ENCODE measurements at places on chromosomes 3 and 15.
A peak's percentile ranks its signal among the peaks of the same experiment; 100 is the strongest.

- no peak for DNase-seq
Measured at GRCh38 chr3:187281191-187281714, 10.3 kb downstream of the MASP1 start.

DNA sequence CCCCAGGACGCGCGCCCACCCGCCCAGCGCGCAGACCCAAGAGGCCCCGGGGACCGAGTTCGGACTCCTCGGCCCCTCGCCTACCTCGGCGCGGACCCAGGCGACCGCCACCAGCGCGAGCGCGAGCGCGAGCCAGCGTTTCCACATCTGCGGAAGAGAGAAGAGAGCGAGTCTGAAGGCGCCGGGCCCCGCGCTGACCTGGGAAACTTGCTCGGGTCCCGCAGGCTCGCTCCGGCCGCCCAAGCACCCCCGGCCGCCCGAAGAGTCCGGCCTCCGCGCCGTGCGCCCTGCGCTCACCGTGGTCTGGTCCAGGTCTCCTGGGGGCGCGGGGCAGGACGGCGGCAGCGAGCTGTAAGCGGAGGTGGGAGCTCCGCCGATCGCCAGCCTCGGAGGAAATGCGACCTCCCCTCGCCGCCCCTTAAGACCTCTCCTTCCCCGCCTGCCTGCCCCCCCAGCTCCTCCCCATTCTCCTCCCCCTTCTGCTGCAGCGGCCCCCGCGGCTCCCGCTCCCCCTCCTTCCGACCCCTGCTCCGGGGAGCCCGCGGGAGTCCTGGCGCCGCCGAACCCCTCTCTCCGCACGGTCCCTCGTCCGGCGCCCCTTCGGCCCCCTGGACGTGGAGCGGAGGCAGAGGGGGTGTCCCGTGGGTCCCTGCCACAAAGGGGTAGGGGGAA, at the start of gene FSTL1:
Gene FSTL1, minus strand, starts transcription at position 393 of the 672 bp plus-strand sequence. Its CDS starts 246 bp downstream, at position 147.
- DNase-seq: no peak

DNA sequence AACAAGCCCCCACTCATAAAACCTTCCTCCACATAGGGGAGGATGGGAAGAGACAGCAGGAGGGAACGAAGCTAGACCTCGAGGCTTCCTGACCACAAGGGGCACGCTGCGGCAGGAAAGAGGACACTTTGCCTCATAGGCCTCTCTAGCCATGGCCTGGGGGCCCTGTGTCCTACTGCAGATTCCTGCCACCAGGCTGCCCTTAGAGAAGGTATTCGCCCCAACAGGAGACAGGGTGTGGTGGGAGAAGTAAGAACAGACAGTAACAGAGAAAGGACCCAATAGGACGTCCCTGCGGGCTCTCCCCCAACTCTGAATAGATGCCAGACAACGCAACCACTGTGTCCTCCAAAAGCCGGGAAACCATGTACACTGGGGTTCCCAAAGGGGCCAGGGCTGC, 36.8 kb downstream of the ADCY5 start:
- DNase-seq: no peak

DNA sequence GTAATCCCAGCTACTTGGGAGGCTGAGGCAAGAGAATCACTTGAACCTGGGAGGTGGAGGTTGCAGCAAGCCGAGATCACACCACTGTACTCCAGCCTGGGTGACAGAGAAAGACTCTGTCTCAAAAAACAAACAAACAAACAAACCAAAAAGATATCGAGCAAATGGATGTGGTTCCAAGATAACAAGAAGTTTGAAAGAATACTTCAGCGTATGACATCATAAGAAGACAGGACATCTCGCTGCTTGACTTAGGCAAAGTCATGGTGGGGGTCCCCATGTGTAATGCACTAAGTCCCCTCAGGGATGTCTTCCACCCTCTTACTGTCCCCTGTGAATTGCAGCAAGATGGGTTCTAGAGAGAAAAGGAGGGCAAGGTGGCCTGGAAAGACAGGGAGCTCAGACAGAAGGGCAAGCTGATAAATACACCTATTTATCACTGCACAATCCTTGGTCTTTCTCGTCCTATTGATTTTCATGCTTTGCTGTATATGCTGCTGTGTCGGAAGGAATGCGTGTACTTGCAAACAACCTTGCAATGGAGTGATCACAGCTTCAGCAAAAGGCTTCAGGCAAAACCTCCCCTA, 115.0 kb downstream of the BDH1 start:
- DNase-seq: no peak

- DNase-seq: no peak
Measured at GRCh38 chr3:56772952-56773938, 28.5 kb downstream of the ARHGEF3 start.

DNA sequence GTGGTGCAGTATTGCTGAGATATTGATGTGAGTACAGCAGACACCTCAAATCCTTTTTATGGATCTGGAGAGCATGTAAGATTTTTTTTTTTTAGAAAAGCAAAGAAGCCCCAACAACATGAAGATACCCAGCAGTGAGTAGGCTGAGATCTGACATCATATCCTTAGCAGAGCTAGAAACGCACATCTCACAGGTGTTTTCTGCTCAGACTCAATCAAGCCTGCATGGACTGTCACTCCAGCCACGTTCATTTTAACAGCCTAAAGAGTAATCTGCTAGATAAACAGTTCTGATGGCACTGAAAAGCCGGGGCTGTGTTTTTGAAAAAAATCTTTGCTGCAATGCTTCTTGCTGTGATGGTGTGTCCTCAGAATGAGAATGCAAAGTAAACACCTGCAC, 544.2 kb downstream of the FGF12 start:
- DNase-seq: no peak

- no peak for DNase-seq
Measured at GRCh38 chr3:6844723-6845122, 16.2 kb upstream of the GRM7 start.

- DNase-seq: no peak
Measured at GRCh38 chr15:55247766-55248427, 41.7 kb downstream of the RAB27A start.

DNA sequence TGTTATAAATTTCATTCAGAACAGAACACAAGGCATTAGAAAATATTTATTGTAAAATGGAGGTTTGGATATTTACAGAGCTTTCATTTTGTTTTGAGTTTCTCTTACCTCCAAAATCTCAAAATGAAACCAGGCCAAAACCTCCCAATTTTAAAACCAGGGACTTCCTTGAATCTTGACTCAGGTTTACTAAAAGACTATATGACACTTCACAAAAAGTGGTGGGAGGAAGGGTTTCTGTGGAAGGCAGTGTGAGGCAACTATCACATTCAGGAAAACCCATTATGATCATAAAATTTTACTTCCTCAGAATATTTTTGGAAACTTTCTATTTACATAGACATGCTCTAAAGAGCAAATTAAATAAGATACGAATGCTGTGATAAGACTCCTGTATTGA, 205.8 kb upstream of the EOMES start:
- DNase-seq: no peak

DNA sequence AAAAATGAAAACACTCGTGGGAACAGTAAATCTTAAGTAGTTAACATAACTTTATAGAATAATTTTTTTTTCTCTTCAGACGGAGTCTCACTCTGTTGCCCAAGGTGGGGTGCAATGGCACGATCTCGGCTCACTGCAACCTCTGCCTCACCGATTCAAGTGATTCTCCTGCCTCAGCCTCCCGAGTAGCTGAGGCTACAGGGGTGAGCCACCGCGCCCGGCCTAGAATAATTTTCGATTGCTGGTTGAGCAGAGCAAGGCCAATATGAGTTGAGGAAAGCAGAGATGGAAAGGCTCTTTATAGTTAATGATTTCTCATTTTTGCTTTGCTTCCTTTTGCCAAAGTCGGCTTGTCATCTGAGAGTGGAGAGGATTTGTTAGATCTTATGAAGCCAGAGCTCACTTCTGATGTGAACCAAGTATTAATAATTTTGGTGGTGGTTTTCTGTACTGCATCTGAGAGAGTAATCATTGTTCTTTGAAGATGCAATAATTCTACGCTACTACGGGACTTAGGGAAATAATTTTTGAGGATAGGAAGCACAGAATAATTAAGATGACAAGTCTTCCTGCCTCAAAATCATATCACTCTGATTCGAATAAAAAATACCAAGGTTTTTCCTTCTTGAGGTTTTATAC, 1.6 kb upstream of the GOLM2 start:
- DNase-seq: no peak

GRCh38 chr15:51750792-51751696, at the start of gene TMOD2:
Gene TMOD2, plus strand, starts transcription at chr15:51751597. Its CDS starts 14,845 bp downstream, at chr15:51766442.
- no peak for DNase-seq

GRCh38 chr15:50883903-50884302, 24.6 kb upstream of the AP4E1 start:
- no peak for DNase-seq

GRCh38 chr3:38028621-38029361, 651 bp downstream of the PLCD1 start:
- no peak for DNase-seq

GRCh38 chr3:24428481-24428880, 66.2 kb downstream of the THRB start:
- DNase-seq: no peak

DNA sequence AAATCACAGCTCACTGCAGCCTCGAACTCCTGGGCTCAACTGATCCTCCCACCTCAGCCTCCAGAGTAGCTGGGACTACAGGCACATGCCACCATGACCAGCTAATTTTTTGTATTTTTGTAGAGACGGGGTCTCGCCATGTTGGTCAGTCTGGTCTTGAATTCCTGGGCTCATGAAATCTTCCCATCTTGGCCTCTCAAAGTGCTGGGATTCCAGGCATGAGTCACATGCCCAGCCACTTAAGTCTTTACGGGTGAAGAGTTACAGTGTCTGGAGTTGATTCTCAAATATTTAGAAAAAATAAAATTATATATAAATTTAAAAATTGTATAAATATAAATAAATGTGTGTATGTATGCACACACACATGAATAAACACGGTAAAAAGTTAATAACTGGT, 14.5 kb upstream of the KBTBD12 start:
- no peak for DNase-seq

DNA sequence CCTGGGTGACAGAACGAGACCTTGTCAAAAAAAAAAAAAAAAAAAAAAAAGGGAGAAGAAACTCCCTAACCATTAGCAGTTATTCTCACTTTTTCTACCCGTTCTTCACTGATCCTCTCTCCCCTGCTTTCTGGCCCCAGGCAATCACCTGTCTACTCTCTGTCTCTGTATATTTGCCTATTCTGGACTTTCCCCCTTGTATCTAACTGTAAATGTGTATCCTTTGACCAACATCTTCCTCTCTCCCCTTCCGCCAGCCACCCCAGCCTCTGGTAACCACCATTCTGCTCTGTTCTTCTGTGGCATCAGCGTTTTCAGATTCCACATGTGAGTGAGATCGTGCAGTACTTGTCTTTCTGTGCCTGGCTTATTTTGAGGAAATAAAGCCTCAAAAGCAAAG, 6.9 kb downstream of the CYFIP1 start:
- no peak for DNase-seq

GRCh38 chr15:31200735-31201151, 99.2 kb upstream of the TRPM1 start:
- peak; percentile 47 for DNase-seq

- DNase-seq: no peak
Measured at GRCh38 chr15:89377842-89378295, 43.2 kb upstream of the POLG start.

DNA sequence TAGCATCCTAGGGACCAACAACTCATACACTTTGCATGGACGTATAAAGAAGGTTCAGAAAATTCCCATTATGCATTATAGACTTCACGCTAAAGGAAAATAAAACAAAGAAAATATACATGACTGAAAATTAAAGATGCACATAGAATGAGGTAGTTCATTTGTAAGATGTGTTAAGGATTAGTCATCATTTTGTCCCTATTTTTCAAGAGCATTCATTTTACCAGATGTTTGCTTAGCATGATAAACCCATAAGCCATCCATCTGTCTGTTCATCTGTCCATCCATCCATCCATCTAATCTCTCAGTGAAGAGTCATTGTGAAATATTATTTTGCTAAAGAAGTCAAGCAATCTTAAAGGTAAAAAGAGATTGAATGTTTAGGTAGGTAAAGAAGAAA, 80.3 kb downstream of the TFG start:
- no peak for DNase-seq

Measured in activated CD4-positive, alpha-beta T cell treated with anti-CD3 and anti-CD28 coated beads for 24 hours (primary cell).